Tibial artery (tissue), 4 donors: ENCODE measurements at places on chromosomes 16 and 17.

GRCh38 chr17:77771998-77772397, 186.5 kb upstream of the TNRC6C start:
- DNase-seq = no peak

GRCh38 chr16:11076259-11077018, 132.1 kb downstream of the CLEC16A start:
- no peak for DNase-seq

- DNase-seq = no peak
Measured at GRCh38 chr17:13051915-13052314, 34.1 kb upstream of the ELAC2 start.

DNA sequence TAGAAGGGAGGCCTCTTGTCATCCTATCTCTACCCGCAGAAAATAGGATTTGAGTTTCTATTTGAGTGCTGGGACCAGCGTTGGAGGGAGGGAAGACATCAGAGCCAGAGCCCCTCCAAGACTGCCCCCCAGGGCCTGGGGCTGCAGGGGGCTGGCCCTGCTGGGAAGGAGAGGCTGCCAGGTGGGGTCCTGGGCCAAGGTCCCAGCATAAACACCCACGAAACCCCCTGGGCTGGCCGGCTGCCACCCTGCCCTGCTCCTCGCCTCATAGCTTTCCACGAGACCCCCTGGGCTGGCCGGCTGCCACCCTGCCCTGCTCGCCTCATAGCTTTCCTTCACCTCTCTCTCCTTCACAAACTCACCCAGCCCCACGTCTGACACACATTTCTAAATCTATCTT, 10.6 kb upstream of the TEX19 start:
- DNase-seq = no peak

- no peak for DNase-seq
Measured at GRCh38 chr16:9682320-9682719, 499.9 kb downstream of the GRIN2A start.

GRCh38 chr17:14196377-14196997, 40.2 kb downstream of the CDRT15 start:
- no peak for DNase-seq

DNA sequence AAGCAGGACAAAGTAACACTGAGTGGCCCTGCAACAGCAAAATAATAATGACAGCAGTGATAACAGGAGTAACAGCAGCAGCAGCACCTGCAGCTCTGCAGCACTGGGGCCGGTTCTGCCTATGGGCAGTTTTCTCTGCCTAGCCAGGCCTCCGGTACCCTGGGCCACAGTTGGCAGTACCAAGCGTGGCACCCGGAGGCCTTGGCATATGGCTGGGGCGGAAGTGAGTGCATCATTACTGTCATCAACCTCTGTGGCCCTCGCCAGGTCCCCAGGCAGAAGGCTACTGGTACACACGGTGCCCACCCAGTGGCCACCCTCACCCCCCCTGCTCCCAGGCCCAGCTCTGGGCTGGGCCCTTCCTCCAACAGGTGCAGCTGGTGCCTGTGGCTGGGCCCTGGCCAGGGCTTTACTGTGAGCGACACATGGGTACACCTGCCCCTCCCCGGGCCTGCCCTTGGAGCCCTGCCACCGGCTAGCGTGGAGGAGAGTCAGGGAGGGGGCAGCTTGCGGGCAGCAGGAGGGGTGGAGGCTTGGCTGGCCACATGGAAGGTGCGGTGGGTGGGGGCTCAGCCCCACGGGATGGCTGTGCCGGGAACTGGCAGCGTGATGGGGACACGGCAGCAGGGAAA, 3.0 kb downstream of the KCNJ12 start:
- no peak for DNase-seq

- peak; percentile 57 for DNase-seq
Measured at GRCh38 chr16:74480150-74481029, 59.1 kb upstream of the CLEC18B start.

- DNase-seq = peak; percentile 34
Measured at GRCh38 chr17:46890638-46891037, 32.3 kb upstream of the GOSR2 start.

DNA sequence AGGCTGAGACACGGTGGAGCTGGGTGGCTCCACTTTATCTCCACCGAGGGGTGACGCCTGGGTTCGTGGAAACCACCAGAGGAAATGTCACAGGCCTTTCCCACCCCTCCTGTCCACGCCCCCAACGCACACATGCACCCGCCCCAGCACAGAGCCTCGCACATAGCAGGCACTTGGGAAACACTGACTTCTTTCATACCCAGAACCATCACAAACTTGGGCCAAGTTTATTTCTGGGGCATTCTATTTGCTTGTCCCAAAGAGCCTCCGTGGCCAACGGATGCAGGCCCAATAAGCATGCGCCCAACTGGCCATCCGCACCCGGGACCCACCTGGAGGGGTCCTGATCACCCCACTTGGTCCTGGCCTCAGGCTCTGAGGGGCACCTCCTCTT, 3.3 kb downstream of the BCAR1 start:
- no peak for DNase-seq

- peak; percentile 83 for DNase-seq
Measured at GRCh38 chr16:711548-712320, 3.2 kb upstream of the METRN start.

DNA sequence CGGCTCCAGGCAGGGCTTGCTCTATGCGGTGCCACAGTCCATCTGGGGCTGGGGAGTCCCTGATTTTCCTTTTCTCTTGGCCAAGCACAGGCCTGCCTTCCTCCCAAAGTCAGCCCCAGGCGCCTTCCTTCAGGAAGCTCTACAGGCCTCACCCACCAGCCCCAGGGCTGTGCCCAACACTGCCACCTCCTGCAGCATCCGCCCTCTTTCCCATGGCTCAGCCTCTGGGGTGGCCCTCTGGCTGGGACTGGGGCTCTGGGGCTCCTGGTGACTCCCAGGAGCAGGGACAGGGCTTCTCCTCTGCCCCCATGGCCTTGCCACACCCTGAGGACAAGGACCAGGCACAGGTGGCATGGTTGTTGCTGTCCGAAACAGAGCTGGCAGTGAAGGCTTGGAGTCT, 817 bp downstream of the ITGB4 start:
- DNase-seq = no peak

GRCh38 chr16:88465387-88465983, 12.4 kb downstream of the ZFPM1 start:
- no peak for DNase-seq

- no peak for DNase-seq
Measured at GRCh38 chr17:5286846-5287245, 4.8 kb downstream of the RABEP1 start.

DNA sequence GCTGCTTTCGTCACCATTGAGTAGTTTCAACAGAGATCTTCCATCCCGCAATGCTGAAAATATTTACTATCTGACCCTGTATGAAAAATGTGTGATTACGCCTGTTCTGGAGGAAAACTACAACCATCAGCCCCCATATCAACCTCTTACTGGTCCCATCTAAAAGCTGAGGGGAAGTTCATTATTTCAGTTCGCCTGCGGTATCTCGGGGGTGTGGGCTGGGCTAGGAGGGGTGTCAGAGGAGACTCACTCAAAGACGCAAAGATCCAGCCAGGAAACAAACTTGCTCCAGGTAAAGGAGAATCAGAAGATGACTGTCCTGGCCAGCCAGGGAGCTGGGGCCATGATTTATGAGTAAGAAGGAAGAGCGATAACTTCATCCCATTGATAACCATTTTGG, 13.7 kb downstream of the CACNG1 start:
- DNase-seq = no peak

DNA sequence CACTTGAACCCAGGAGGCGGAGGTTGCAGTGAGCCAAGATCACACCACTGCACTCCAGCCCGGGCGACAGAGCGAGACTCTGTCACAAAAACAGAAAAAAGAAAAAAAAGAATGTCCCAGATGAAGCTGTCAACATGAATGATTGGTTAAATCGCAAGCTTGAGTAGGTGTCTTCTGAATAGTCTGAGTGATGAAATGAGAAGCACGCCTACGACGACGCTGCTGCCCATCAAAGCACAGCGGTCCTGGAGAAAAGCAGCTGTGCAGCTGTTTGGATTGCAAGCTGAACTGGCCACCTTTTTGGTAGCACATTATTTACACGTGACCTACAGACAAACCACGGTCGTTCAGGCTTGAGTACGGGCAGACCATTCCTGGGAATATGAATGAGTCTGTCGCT, 12.5 kb downstream of the ADCY9 start:
- DNase-seq = no peak

GRCh38 chr17:31565652-31566051, 174.2 kb downstream of the RAB11FIP4 start:
- no peak for DNase-seq

DNA sequence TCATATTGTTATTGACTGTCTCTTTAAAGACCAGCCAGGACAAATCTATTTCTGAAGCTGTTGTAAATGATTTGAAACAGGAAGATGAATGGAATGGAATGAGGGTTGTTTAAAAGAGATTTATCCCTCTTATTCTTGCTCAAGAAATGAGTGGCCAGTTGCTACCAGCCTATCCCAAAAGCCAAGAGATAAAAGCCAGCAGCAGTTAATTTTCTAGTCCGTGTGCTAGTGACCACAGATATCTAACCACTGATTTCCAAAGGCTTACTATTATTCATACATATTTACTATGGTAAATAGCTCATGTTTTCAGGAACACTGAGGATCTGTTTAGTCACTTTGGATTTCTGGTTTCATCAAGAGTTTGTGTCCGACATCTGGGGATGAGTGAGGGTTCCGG, 105.7 kb downstream of the CDH13 start:
- no peak for DNase-seq

GRCh38 chr16:86874141-86874540, 295.8 kb downstream of the FOXL1 start:
- no peak for DNase-seq

DNA sequence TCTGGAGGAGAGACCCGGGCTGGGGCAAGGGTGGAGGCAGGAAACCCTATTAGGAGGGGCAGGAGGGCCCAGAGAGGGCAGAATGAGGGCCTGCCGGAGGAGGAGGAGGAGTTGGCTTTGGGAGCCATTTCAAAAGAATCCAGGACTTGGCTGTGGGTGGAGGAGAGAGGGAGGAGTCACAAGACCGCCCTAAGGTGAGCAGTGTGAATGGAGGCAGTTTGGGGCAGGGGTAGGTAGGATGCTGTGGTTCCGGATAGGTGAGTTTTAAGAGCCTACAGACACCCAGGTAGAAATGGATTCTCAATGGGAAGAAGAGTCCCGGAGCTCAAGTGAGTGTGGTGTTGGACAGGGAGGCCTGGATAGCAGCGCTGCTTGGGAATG, 80.3 kb downstream of the ARHGAP23 start:
- no peak for DNase-seq

DNA sequence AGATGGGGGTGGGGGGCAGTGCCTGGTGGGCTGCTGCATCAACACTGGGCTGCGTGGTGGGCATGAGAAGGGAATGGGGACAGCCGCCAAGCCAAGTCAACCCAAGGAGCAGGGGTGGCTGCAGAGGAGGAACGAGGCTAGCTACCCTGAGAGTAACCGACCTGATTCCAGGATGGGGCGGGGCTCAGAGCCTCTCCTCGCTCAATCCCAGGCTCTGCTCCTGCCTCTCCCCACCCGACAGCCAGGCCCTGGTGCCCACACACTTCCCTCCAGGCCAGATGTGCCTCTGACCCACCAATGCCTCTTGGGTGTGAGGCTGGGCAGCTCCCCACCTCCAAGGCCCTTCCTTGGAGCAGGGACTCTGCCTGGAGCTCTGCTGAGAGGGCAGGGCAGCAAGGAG, 2.7 kb downstream of the NPTX1 start:
- no peak for DNase-seq

- no peak for DNase-seq
Measured at GRCh38 chr17:55735731-55736405, 13.2 kb upstream of the TMEM100 start.

- DNase-seq = peak; percentile 87
Measured at GRCh38 chr17:31696184-31696602, 162.9 kb downstream of the COPRS start.

DNA sequence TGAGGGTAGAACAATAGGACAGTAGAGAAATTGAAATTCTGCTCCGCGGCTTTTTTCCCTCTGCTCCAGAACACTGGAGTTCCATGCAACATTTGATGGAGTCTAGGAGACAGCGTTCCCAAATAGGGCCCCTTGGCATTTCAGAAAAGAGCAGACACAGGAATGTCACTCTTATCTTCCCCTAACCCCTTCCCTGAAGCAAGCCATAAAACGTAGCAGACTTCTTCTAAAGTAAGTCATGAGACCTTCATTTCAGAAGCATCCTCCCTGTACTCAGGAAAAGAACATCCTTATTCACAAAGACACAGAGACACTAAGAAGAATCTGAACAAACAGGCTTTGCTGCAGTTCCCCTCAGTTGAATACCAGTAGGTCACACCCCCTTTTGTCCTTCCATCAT, 296.1 kb upstream of the SOX9 start:
- no peak for DNase-seq

DNA sequence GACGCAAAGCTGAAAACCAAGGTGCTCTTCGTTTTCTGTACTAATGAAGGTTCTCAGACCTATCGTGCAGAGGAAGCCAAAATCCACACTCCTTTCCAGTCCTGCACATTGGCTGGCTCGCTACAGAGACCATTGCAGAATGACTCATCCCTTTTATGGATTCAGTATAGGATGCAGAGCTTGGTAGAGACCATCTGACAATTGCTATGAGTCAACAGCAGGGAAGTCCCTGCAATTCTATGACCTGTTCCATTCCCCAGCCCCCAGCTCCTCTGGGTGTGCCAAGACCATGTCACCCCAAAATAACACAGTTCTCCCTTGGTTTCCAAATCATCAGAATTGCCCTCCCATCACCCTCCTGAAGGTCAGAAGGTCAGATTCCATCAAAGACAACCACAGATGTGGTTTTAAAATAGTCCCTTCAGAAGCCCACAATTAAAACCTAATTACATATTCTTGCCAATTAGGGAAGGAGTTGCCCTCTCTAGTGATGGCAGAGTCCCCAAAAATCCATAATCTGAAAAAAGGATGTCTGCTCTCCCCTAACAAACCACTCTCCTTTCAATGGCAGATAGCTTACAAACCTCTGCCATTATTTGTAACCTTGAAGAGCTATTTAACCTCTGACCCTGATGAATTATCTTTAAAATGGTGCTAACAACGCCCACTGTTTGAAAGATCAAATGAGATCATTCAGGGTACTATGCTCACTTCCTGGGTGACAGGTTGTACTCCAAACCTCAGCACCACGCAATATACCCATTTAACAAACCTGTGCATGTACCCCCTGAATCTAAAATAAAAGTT, 108.2 kb upstream of the RBBP6 start:
- DNase-seq = no peak

DNA sequence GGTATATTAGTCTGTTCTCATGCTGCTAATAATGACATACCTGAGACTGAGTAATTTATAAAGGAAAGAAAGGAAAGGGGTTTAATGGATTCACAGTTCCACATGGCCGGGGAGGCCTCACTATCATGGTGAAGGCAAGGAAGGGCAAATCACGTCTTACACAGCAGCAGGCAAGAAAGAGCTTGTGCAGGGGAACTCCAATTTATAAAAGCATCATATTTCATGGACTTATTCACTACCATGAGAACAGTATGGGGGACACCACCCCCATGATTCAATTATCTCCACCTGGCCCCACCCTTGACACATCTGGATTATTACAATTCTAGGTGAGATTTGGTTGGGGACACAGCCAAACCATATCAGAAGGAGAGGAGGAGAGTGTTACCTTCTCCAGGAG, 17.7 kb upstream of the XYLT1 start:
- DNase-seq = no peak

GRCh38 chr16:28859326-28859725, 4.3 kb upstream of the SH2B1 start:
- no peak for DNase-seq

- DNase-seq = no peak
Measured at GRCh38 chr16:17414421-17414820, 56.3 kb downstream of the XYLT1 start.
